Activated CD4-positive, alpha-beta T cell treated with anti-CD3 and anti-CD28 coated beads, Interleukin-2, Interleukin-6, amounts not matched to agents 100 ng/mL and 50 ng/mL, durations not matched to agents 16 hours and 8 hours (primary cell): ENCODE measurements at places on chromosomes 1 and 21.

- DNase-seq = no peak
Measured at GRCh38 chr1:3466366-3467075, 12.1 kb downstream of the ARHGEF16 start.

- peak; percentile 78 for DNase-seq
Measured at GRCh38 chr21:42337830-42338728, 12.7 kb downstream of the TFF2 start.

- DNase-seq = peak; percentile 42
Measured at GRCh38 chr1:100353071-100353801, 930 bp downstream of the CDC14A start.

- DNase-seq = peak; percentile 46
Measured at GRCh38 chr1:108512239-108513043, 47.5 kb upstream of the EEIG2 start.

- peak; percentile 88 for DNase-seq
Measured at GRCh38 chr1:21963477-21964217, 13.2 kb upstream of the CELA3B start.

DNA sequence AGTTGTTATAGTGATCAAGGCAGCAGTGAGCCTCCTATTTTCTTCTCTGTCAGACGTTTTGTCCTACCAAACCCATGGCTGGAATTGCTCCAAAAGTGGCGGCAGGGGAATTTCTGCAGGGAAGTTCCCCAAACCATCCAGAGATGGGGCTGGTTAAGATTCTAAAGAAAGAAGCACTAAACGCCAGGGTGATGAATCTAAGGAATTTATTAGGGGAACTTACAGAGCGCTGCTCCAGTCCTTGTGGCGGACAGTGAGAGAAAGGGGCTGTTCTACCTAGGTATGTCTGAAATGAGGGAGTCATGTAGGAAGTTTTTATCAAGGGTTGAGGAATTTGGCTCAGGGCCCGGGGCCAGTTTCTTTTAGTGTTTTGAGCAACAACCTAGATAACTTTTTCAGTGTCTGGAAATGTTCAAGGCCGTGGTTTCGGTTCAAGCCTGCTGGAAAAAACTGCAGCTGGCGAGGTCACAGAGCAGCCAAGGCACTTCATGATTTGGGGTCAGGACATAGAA is 222.4 kb upstream of the B3GALT2 start:
- DNase-seq = no peak

DNA sequence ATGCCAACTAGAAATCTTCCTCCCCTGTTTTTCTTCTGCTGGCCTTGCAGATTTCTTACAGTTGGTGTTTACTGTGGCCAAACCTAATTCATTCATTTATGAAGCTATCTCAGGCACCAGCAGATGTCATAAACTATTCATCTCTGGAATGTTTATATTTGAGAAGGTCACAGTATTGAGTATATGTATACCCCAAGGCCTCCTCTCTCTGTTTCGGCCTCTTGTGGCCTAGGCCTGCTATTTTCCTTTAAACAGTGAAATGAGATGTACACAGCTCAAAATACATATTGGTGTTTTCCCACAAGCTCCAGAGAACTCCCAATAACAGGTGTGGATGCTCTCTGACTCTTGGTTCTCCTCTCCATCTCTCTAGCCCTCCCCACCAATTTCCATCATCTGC is 520.7 kb upstream of the CAMK1G start:
- no peak for DNase-seq

DNA sequence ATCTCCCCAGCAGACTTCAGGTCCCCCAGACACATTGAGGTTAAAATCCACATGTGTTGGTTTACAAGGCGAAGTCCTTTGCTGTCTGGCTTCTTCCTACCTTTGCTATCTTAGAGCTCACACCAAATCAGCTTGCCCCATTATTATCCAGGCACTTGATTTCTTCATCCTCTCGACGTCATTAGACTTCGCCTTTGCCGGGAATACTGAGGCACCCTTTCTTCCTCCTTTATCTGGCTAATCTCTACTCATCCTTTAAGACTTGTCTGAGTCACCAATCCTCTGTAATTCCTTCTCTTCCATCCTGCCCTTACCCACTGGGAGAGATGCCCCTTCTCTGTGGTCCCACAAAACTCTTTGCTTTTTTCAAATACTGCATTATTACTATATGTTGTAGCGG is 9.2 kb upstream of the XCL2 start:
- no peak for DNase-seq

GRCh38 chr1:26234644-26235370 is 807 bp downstream of the CEP85 start:
- peak; percentile 40 for DNase-seq

DNA sequence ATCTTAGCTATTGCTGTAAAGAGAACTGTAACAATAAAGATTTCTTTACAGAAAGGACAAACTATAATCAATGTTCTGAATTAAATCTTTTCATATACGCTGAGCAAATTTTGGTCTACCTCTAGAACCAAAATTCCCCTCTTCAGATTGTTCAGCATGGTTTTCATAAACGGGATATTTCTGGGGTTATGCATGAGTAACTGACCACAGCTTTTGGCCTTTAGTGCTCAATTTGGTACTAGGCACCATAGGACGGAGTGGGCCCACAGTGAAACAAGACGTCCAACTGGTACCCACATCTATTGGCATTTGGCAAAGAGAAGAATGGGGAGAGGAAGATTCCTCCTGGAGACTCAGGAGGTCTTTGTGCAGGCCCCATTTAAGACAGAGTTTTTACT is 184.5 kb downstream of the TGFBR3 start:
- DNase-seq = no peak

DNA sequence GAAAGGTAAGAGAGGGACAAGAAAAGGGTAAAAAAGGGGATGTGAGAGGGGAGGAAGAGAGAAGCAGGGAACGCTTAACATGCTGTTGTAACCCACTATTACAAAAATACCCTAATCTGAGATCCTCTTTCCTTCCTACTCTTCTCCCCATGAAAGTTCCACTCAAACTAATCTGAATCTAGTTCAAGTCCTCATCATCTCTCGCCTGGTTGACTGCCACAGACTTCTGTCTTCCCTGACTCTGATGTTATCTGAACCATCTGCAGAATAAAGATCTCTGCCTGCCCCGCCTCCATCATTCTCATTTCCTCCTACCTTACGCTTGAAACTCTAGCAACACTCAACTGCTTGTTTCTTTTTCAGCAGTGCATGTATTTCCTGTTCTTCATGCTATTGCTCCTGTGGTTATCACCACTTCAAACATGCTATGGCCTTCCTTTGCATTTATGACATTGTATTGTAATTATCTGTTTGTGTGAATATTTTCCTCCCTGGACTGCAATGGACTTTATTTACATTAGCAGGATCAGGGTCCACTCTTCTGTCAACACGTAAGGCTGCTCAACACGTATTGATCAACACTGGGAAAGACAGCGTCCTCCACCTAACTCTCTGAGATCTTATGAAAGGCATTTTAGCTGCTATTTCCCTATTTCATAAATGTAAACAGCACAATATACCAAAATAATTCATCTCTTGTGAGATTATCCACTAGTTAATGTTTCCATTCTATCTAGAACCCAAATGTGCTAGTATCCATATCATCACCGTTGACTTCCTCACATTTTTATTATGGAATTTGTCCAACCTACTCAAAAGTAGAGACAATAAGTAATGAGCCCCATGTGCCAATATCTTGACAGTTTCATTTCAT is 215.5 kb upstream of the USP25 start:
- DNase-seq = peak; percentile 51

- DNase-seq = no peak
Measured at GRCh38 chr1:227459977-227460376, 103.4 kb upstream of the ZNF678 start.

DNA sequence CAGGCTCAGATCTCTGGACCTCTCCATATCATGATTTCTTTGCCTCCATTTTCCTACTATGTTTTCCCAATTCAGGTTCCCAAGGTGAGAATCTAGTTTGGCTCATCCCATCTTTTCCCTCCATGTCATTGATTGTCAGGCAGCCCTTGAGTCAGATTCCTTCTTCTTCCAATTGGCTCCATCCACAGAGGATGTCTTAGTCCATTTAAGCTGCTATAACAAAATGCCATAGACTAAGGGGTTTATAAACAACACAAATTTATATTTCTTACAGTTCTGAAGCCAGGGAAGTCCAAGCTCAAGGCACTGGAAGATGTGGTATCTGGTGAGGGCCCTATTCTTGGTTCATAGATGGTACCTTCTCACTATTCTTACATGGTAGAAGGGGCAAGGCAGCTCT is 42.8 kb upstream of the SLC2A1 start:
- no peak for DNase-seq

DNA sequence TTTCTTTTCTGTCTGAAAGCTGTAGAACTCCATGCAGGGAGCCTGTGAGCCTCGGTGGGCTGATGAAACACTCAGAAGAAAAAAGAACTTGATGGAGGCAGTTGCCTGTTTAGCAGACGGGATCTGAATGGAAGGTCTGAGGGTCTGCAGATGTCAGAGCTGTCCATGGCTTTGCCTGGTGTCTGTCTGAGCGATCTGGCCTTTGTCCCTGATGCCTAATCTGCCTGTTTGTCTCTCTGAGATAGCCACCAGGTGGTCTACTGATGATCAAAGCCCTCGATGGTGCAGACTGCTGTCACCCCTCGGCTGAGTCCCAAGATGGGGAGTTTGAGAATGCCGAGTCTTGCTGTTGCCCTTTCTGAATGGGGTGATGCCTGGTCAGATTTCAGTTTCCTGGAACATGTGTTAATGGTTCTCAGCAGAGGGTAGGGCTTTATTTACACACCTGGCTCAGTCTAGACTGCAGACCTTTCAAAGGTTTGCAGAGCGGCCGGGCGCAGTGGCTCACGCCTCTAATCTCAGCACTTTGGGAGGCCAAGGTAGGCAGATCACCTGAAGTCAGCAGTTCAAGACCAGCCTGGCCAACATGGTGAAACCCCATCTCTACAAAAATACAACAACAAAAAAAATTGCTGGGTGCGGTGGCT is 90.4 kb downstream of the KIF26B start:
- DNase-seq = no peak

GRCh38 chr1:33348194-33348593 is 27.3 kb upstream of the A3GALT2 start:
- no peak for DNase-seq

- DNase-seq = no peak
Measured at GRCh38 chr1:201617157-201617556, 78.2 kb downstream of the NAV1 start.

GRCh38 chr1:24047110-24047477 is 64.8 kb downstream of the MYOM3 start:
- DNase-seq = no peak

- no peak for DNase-seq
Measured at GRCh38 chr1:25765923-25766589, 33.9 kb upstream of the SELENON start.

DNA sequence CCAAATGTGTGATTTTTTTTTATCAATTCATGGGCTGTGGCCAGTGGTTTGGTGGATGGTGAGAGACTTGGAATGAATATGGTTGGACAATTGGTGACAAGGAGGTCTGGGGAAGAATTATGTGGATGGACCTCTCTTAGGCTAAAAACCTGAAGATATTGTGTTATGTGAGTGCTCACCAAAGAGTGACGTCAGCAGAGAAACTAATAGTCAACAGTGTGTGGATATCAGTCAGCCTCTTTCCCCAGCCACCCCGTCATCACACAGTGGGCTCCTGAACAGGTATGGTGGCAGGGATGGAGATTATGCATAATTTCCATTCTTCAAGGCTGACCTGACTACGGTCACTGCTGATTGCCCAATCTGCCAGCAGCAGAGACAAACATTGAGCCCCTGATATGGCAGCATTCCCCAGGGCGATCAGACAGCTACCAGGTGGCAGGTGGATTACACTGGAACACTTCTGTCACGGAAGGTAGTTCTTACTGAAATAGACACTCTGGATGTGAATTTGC is 9.2 kb upstream of the OR2G2 start:
- DNase-seq = no peak

GRCh38 chr21:39434950-39435349 is 10.6 kb downstream of the LCA5L start:
- DNase-seq = no peak

- DNase-seq = no peak
Measured at GRCh38 chr1:41342774-41343355, 18.4 kb upstream of the FOXO6 start.

- peak; percentile 67 for DNase-seq
Measured at GRCh38 chr1:115052454-115053083, 22.9 kb downstream of the TSHB start.

DNA sequence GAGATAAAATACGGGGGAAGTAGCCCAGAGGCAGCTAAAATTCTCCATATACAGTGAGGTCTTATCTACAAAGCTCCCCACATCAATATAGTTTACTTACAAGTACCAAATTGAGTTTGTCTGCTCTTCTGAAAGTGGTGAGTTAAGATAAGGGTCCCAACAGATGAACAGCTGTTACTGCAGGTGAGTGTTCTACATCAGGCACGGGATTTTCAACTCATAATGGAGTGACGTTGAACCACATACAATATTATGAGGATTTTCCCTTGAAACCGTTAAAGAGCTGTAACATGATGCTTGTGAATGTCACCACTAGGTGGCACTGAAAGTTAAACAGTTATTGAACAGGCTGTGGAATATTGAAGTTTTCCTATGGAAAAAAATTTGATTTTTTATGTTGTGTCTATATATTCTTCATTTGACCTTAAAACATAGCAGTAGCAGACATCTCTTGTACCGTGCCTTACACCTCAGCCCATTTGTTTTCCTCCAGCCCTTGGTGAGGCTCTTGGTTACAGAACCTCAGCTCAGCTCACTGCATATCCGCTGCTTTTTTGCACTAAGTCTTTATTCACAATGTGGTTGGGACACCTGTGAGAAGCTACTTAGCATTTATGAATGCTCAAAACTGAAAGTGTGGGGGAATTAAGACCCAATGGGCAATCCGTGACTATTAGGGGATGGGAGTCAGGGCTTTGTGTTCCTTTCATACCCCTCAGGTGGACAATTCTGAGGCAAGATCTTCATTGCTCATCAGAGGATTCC is 23.2 kb downstream of the CD1D start:
- DNase-seq = peak; percentile 54

- DNase-seq = no peak
Measured at GRCh38 chr1:86811142-86811924, 102.6 kb downstream of the SELENOF start.

GRCh38 chr1:115218034-115218405 is 120.0 kb downstream of the NGF start:
- no peak for DNase-seq

DNA sequence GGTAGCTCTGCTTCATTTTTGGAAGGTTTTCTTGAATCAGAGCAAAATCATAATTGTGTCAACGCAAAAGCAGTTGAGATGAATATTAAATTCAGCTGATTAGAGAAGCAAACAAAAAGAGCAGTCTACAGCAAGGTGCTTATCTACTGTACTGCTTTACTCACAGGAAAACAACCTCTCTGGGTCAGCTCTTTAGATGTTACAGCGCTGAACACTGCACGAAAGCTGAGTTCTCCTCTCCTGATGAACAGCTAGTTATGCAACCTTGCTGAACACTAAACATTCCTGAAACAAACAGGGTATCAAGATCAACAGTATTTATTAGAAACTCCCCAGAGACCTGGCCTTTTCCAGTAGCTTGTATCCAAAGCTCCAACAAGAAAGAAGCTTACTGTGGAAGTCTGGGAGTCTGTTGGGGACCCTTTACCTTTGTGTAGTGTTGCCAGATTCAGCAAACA is 41.3 kb downstream of the TBCE start:
- DNase-seq = no peak

GRCh38 chr1:229101011-229101871 is 169.7 kb upstream of the RAB4A start:
- no peak for DNase-seq

GRCh38 chr1:99697580-99697979 is 51.7 kb downstream of the PALMD start:
- DNase-seq = no peak

- DNase-seq = peak; percentile 47
Measured at GRCh38 chr1:235954306-235955283, 87.9 kb upstream of the LYST start.

GRCh38 chr1:163834778-163835177 is 513.0 kb downstream of the NUF2 start:
- no peak for DNase-seq
